NCI-H526 treated with DMSO at 0.1 percent for 48 hours (cell line): ENCODE measurements at places on chromosomes 2 and 18.

- no peak for DNase-seq
These were observed 25.9 kb downstream of the HS1BP3 start for GRCh38 chr2:20624884-20625485.

DNA sequence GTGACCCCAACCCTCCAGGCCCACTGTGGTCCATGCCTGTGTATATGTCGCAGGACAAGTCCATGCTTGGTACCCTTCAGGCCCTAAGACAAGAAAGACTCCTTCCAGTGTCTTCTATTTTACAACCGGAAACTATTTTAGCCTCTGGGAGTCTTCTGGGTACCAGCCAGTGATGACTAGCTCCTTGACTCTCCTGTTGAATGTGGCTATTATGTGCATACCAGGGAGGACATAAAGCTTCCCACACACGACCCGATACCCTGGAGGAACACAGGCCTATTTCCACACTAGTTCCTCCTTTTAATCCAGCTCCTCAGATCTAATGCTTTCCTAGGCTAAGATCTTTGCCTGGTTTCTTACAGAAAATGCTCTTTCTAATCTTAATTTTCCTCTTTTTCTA lies 178.1 kb downstream of the NCKAP5 start:
- DNase-seq: no peak

- no peak for DNase-seq
These were observed 79.5 kb downstream of the EVA1A start for GRCh38 chr2:75480971-75481836.

DNA sequence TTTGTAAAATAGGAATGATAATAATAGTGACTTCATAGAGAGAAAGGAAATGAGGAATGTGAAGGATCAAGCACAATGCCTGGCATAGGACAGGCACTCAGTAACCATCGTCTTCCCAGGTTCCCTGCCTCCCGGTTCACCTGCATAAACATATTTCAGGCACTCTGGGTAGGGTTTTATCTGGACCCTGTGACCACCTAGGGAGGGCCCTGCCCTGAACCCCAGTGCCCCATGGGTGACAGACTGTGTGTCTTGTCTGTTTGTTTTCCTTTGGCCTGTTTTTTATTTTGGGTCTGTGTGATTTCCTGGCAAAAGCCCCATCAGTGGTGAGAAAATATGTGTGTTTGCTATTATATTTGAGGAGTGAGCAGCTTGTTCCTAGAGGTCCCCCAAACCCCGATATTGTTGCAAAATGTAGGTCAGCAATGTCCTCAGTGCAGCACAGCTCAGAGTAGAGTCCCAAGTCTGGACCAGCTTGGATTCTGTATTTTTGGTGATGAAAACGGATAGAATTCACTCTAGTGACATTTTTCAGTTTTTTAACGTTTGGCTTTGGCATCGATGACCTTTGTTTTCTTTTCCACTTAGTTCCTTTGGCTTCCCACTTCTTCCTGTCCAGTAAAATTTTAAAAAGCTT lies 9.6 kb upstream of the NT5C1B start:
- no peak for DNase-seq

GRCh38 chr2:11254100-11254536 lies 90.3 kb downstream of the ROCK2 start:
- no peak for DNase-seq

GRCh38 chr2:155209696-155210450 lies 511.4 kb downstream of the KCNJ3 start:
- no peak for DNase-seq

- DNase-seq: no peak
These were observed 136.1 kb upstream of the FANCL start for GRCh38 chr2:58377181-58377580.
